ENCODE measurements at places on chromosomes 12 and 14. TPM values are rescaled to one million over a fixed set of nuclear protein-coding genes. Genes with fewer than 3 reads are reported as not detected.

HOMEZ gene
- total RNA-seq: 6.7 TPM

SCNN1A gene
- total RNA-seq: 35.9 TPM

CFAP73 gene
- 6.9 TPM for total RNA-seq

ZNF641 gene
- 26.9 TPM for total RNA-seq

STYK1 gene
- total RNA-seq: 1.7 TPM

MYF6 gene
- total RNA-seq: 164 TPM

Data from tongue (tissue), 3 donors.